ENCODE measurements at places on chromosomes 5 and 9. TPM values are rescaled to one million over a fixed set of nuclear protein-coding genes. Genes with fewer than 3 reads are reported as not detected.

GRCh38 chr5:176389135-176390123, 878 bp downstream of the HIGD2A start:
- DNase-seq, result no peak
- H3K36me3 ChIP-seq, result peaks cover 52% of the 10 kb centered on the region
- peak overlapping the region; percentile 76 for H3K4me3 ChIP-seq
- H3K27ac ChIP-seq, result peak overlapping the region; percentile 86
- peaks cover 25% of the 10 kb centered on the region for H3K4me1 ChIP-seq
- no peaks in the 10 kb centered on the region for H3K27me3 ChIP-seq

- H3K36me3 ChIP-seq, result no peaks in the 10 kb centered on the region
- H3K4me1 ChIP-seq, result peaks cover 21% of the 10 kb centered on the region
- H3K4me3 ChIP-seq, result peak overlapping the region; percentile 91
- no peaks in the 10 kb centered on the region for H3K27me3 ChIP-seq
- DNase-seq, result no peak
- peak overlapping the region; percentile 79 for H3K27ac ChIP-seq
Measured at GRCh38 chr9:85742597-85742936, 813 bp upstream of the AGTPBP1 start.

DNA sequence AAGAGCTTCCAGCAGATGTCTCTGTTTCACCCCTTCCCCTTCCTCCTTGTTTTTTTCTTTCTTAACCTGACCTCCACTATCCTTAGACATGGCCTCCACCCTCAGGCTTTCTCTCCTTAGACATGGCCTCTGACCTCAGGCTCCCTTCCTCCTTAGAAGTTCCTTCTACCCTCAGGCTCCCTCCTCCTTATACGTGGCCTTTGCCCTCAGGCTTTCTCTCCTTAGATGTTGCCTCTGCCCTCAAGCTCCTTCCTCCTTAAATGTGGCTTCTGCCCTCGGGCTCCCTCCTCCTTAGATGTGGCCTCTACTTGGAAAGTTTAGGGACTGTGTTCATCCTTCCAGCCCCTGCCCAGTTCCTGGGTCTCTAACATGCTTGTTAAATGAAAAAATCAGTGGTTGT, 180.4 kb upstream of the S1PR3 start:
- no peaks in the 10 kb centered on the region for H3K36me3 ChIP-seq
- no peak overlapping the region for H3K4me3 ChIP-seq
- no peak overlapping the region for H3K27ac ChIP-seq
- DNase-seq, result no peak

The GMCL2 gene
- not detected for total RNA-seq

GRCh38 chr9:117448066-117448465, 33.2 kb upstream of the ASTN2 start:
- no peaks in the 10 kb centered on the region for H3K4me1 ChIP-seq
- H3K27me3 ChIP-seq, result no peaks in the 10 kb centered on the region
- H3K27ac ChIP-seq, result no peak overlapping the region
- H3K4me3 ChIP-seq, result no peak overlapping the region

- no peaks in the 10 kb centered on the region for H3K36me3 ChIP-seq
- no peaks in the 10 kb centered on the region for H3K27me3 ChIP-seq
- H3K4me1 ChIP-seq, result no peaks in the 10 kb centered on the region
- no peak for DNase-seq
- no peak overlapping the region for H3K4me3 ChIP-seq
Measured at GRCh38 chr9:2729003-2729402, 11.7 kb downstream of the KCNV2 start.

DNA sequence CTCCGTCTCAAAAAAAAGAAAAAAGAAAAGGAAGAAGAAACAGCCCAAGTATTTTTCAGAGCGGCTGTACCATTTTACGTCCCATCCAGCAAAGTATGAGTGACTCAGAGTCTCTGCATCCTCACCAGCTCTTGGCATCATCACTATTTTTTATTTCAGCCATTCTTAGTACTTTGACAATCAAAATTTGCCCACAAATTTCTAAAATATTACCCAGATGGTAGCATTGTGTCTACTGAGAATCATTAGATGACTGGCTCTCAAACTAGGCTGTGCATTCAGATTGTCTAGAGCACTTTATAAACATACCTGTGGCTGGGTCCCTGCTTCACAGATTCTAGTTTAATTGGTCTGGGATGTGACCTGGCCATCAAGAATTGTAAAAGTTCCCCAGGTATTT, 21.6 kb upstream of the MELK start:
- no peaks in the 10 kb centered on the region for H3K36me3 ChIP-seq
- H3K27me3 ChIP-seq, result no peaks in the 10 kb centered on the region
- no peaks in the 10 kb centered on the region for H3K4me1 ChIP-seq
- DNase-seq, result no peak
- no peak overlapping the region for H3K27ac ChIP-seq
- no peak overlapping the region for H3K4me3 ChIP-seq

DNA sequence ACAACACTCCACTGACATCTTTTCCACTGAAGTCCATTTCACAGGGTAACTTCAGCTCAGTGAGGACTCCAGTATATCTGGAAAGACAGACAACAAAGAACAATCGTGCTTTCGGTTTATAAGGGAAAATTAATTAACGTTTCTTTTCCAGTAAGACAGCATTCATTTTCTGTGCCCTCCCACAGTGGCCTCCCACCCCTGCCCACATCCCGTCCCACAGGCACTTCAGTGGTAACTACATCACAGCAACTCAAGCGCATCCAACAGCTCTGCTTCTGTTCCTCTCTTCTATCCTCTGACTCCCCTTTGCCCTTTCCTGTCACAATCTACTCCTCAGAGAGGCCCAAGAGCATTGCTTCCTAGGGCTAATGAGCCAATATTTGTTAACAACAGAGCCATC, 40.3 kb downstream of the GLDC start:
- no peaks in the 10 kb centered on the region for H3K27me3 ChIP-seq
- H3K27ac ChIP-seq, result no peak overlapping the region
- H3K4me1 ChIP-seq, result no peaks in the 10 kb centered on the region

- H3K27ac ChIP-seq, result no peak overlapping the region
- H3K27me3 ChIP-seq, result no peaks in the 10 kb centered on the region
- no peaks in the 10 kb centered on the region for H3K36me3 ChIP-seq
- H3K4me3 ChIP-seq, result no peak overlapping the region
- no peaks in the 10 kb centered on the region for H3K4me1 ChIP-seq
Measured at GRCh38 chr9:84780385-84780784, 110.9 kb downstream of the NTRK2 start.

DNA sequence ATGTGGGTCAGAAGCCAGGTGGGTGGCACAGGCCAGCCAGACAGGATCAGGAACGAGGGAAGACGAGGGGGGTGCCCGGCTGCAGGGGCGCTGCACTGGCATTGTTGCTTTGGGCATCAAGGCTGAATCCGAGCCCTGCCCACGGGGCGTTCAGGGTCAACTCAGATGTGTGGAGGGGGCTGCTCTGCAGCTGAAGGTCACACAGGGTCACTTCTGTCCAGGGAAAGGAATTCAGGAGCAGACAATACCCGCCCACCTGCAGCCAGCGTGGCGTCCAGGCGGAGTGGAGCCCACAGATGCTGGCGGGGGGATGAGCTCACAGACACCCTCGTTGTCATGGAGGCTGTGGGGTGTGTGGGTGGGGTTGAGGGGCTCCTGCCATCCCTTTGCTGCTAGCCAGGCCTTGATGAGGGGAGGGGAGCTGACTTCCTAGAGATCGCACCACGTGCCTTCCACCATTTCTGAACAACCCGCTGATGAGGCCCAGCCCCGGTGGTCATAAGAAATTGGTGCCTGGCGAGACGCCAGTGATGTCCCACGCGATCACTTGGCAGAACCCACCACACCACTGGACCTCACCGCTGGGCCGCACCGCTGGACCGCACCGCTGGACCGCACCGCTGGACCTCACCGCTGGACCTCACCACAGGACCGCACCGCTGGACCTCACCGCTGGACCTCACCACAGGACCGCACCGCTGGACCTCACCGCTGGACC, 31.2 kb downstream of the MRPL36 start:
- DNase-seq, result no peak
- no peaks in the 10 kb centered on the region for H3K27me3 ChIP-seq
- no peak overlapping the region for H3K27ac ChIP-seq
- no peaks in the 10 kb centered on the region for H3K4me1 ChIP-seq
- no peaks in the 10 kb centered on the region for H3K36me3 ChIP-seq
- H3K4me3 ChIP-seq, result no peak overlapping the region

DNA sequence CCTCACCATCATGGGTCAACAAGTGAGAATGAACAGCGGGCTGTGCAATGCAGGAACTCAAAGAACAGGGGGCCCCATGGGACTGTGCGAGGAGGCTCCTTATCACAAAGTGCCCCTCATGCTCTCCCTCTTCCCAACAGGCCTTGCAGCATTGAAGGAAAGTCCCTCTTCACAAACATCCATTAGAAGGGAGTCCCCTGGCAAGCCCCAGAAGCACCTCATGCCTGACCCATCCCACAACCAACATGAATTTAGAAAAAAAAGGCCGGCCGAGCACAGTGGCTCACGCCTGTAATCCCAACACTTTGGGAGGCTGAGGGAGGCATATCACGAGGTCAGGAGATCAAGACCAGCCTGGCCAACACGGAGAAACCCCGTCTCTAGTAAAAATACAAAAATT, 122.6 kb upstream of the FSTL4 start:
- no peaks in the 10 kb centered on the region for H3K4me1 ChIP-seq
- no peak for DNase-seq
- no peak overlapping the region for H3K27ac ChIP-seq
- no peaks in the 10 kb centered on the region for H3K36me3 ChIP-seq

- H3K27ac ChIP-seq, result no peak overlapping the region
- H3K27me3 ChIP-seq, result no peaks in the 10 kb centered on the region
- H3K36me3 ChIP-seq, result no peaks in the 10 kb centered on the region
- DNase-seq, result no peak
- no peaks in the 10 kb centered on the region for H3K4me1 ChIP-seq
- no peak overlapping the region for H3K4me3 ChIP-seq
Measured at GRCh38 chr5:158611581-158611980, 488.1 kb downstream of the EBF1 start.

DNA sequence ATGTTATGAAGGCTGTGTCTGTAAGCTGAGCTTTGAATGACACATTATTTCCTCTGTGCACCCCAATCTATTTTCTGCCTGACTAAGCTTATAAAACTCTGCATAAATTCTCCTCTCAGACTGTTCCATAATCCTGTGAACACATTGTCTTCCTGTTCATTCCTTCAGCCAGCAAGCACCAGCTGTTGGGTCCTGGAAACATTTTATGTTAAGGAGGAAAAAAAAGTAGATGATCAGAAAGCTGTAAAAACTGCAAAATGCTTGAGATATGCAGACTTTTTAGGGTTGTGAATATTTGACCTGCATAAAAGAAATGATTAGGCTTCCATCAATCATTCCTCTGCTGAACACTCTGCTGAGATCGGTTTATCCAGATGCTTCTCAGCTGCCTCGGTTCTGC, 1246.0 kb upstream of the DMAC1 start:
- no peak overlapping the region for H3K4me3 ChIP-seq
- no peak for DNase-seq
- no peaks in the 10 kb centered on the region for H3K4me1 ChIP-seq
- H3K27ac ChIP-seq, result no peak overlapping the region

The TMEM38B gene
- 30.4 TPM for total RNA-seq

GRCh38 chr9:78235256-78235761, 566 bp upstream of the CEP78 start:
- H3K36me3 ChIP-seq, result no peaks in the 10 kb centered on the region
- H3K4me1 ChIP-seq, result peaks cover 13% of the 10 kb centered on the region
- no peak for DNase-seq

The PCDHGA7 gene
- 5.2 TPM for total RNA-seq

DNA sequence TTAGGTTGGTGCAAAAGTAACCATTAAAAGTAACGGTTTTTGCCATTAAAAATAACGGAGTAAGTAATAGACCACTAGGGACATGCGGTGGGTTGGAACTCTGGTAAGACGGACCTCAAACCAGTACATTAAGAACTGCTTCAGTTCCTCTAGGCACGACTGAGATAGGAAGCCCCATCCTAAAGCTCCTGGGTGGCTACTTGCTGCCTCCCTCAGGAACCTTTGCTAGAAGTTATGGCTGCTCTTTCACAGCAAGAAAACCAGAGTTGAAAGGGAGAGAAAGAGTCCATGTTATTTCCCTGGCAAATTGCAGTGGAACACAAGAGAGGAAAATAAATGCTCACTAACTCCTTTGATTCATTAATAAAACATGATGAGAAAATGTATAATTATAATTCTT, 47.6 kb downstream of the MCTP1 start:
- DNase-seq, result no peak
- H3K4me1 ChIP-seq, result no peaks in the 10 kb centered on the region
- H3K4me3 ChIP-seq, result no peak overlapping the region
- no peaks in the 10 kb centered on the region for H3K27me3 ChIP-seq
- H3K36me3 ChIP-seq, result no peaks in the 10 kb centered on the region

The DBH gene
- 12.0 TPM for total RNA-seq

The INSYN2B gene
- total RNA-seq, result 0.25 TPM

The AQP7 gene
- total RNA-seq, result 6.4 TPM

- H3K4me3 ChIP-seq, result no peak overlapping the region
- peaks cover 4% of the 10 kb centered on the region for H3K27me3 ChIP-seq
- no peak for DNase-seq
Measured at GRCh38 chr9:126631254-126631653, 17.5 kb downstream of the LMX1B start.

- no peaks in the 10 kb centered on the region for H3K27me3 ChIP-seq
- no peak overlapping the region for H3K27ac ChIP-seq
- H3K4me3 ChIP-seq, result no peak overlapping the region
- no peaks in the 10 kb centered on the region for H3K36me3 ChIP-seq
- no peak for DNase-seq
- no peaks in the 10 kb centered on the region for H3K4me1 ChIP-seq
Measured at GRCh38 chr9:113417370-113417769, 6.8 kb downstream of the C9orf43 start.
